ENCODE measurements at places on chromosomes 4 and X. TPM values are rescaled to one million over a fixed set of nuclear protein-coding genes. Genes with fewer than 3 reads are reported as not detected.

C4orf50 gene
- not detected for total RNA-seq

SUPT20HL2 gene
- not detected for total RNA-seq

TMPRSS11D gene
- 11.3 TPM for total RNA-seq

SULT1E1 gene
- 3.8 TPM for total RNA-seq

SSX2B gene
- not detected for total RNA-seq

KLHL13 gene
- 4.0 TPM for total RNA-seq

NEUROG2 gene
- not detected for total RNA-seq

GPRASP3 gene
- 5.2 TPM for total RNA-seq

CSAG3 gene
- total RNA-seq, result not detected

SLC38A5 gene
- 150 TPM for total RNA-seq

ODAPH gene
- not detected for total RNA-seq

NUP54 gene
- 50.6 TPM for total RNA-seq

CFP gene
- under 0.01 TPM for total RNA-seq

CYP2U1 gene
- 9.4 TPM for total RNA-seq

HPGD gene
- 5.1 TPM for total RNA-seq

GLRA3 gene
- not detected for total RNA-seq

PPP2R2C gene
- 17.4 TPM for total RNA-seq

HHIP gene
- total RNA-seq, result under 0.01 TPM

FAM9B gene
- total RNA-seq, result not detected

STBD1 gene
- 8.9 TPM for total RNA-seq

CT45A3 gene
- not detected for total RNA-seq

ADGRG4 gene
- total RNA-seq, result not detected

LRP2BP gene
- total RNA-seq, result 0.43 TPM

SLC10A4 gene
- total RNA-seq, result not detected

RFC1 gene
- 66.3 TPM for total RNA-seq

SPANXN4 gene
- not detected for total RNA-seq

ATOH1 gene
- total RNA-seq, result not detected

SPANXB1 gene
- total RNA-seq, result not detected

ABLIM2 gene
- total RNA-seq, result 3.4 TPM

RNF212 gene
- 0.71 TPM for total RNA-seq

KLF3 gene
- total RNA-seq, result 44.4 TPM

ADRA2C gene
- total RNA-seq, result 0.93 TPM

ZXDA gene
- 13.3 TPM for total RNA-seq

RASL11B gene
- 2.6 TPM for total RNA-seq

ARX gene
- not detected for total RNA-seq

All from nasal cavity respiratory epithelium epithelial cell of viscerocranial mucosa (primary cell).